ENCODE measurements at places on chromosomes 4 and X.
A peak's percentile ranks its signal among the peaks of the same experiment; 100 is the strongest.

DNA sequence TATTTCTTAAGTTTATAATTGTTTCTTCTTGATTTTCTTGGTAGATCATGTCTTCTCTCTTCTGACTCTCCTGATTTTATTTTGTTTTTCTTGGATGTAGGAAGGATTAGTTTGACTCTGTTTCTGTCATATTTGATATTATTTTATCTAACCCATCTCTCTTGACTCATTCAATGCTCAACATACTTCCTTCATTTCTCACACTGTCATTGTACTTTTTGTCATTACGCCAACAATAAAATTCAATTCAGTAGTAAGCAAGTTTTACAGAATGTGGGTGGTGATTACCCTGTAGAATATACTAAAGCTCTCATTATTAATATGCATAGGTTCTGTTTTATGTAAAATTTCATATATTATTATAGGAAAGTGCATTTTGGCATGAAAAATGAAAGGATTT is 1303.0 kb upstream of the AGA start:
- DNase-seq = no peak

GRCh38 chrX:10759141-10759799 is 138.9 kb upstream of the MID1 start:
- no peak for DNase-seq

DNA sequence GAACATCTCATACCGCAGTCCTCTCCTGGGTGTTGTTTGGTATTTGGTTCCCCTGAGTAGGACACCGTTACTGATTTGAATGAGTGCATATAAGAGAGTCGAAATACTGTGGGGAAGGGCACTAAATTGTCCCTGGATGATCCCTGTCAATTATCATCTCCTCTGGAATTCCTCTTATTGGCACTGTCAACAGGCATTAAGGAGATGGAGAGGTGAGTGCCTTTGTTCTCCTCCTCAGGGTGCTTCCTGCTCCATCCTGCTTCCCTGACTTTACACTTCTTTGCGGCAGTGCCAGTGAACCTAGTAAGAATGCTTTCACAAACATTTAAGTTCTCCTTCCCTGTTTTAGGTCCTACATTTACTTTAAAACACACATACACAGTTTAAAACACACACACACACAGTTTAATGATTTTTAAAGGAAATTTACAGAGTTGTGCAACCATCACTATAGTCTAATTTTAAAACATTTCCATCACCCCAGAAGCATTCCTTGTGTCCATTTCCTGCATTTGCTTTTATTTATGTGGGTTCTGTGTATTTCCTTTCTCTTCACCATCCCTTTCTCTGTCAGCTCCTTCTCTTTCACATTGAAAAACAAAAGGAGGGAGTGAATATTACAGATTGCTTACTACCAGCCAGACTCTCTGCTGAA is 20.9 kb upstream of the ZRSR2 start:
- DNase-seq = no peak

DNA sequence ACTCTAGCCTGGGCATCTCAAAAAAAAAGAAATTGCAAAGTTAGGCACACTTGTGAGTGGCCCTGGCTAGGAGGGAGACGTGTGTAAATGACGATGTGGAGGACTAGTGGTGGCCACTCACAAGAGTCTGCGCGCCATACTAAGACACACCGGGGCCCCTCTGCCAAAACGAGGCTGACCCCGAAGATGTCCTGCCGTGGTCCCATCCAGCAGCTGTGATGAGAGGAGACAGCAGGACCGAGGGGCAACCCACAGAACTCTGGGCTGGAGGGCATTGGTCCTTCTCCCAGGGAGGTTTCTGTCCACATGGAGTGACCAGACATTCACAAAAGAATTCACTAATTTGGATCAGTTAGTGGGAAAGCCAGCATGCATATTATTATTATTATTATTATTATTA is 47.4 kb downstream of the NOP14 start:
- no peak for DNase-seq

GRCh38 chr4:175540151-175540550 is 271.9 kb downstream of the GPM6A start:
- no peak for DNase-seq

DNA sequence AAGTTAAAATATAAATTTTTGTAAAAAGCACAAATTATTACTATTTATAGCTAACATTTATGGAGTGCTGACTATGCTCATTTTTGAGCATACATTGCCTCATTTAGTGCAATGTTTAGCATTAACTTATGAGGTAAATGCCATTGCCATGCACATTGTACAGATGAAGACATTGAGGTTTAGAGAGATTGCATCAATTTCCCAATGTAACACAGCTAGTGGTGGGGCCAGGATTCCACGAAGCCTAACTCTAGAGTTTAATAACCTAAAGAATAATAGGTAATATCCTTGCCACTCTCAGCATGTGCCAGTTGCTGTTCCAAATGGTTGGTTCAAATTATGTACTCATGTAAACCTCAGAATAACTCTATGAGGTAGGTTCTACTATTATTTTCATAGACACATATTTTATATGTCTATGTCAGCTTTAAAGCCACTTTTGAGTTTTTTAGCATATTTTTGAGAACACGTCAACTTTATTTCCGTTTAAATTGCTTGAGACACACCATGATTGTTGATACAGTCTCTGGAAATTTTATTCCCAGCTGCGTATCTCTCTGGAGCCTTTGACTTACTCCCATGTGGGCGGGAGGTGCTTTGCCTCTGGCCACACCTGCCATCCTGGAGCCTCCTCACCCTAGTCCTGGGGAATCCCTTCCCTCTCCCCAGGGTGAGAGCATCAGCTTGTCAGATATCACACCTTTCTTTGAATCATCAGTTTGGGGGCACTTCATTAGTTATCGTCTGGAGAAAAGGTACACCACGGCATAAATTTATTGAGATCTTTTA is 10.8 kb upstream of the ADH1A start:
- no peak for DNase-seq

DNA sequence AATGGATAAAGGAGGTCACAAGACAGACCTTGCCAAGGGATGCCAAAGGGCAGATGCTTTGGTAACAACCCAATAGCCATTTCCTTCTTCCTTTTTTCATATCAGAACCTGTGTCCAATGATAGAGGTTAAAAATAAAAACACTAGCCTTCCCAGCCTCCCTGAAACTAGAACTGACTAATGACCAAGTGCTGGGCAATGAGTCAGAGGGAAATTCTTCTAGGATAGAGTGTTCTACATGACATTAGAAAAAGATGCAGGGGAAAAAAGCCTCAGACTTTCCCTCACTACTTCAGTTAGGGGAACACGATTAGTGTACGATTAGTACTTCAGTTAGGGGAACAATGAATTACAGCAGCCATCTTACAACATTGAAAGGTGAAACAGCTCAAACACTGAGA is 29.3 kb upstream of the FAM47C start:
- DNase-seq = no peak

DNA sequence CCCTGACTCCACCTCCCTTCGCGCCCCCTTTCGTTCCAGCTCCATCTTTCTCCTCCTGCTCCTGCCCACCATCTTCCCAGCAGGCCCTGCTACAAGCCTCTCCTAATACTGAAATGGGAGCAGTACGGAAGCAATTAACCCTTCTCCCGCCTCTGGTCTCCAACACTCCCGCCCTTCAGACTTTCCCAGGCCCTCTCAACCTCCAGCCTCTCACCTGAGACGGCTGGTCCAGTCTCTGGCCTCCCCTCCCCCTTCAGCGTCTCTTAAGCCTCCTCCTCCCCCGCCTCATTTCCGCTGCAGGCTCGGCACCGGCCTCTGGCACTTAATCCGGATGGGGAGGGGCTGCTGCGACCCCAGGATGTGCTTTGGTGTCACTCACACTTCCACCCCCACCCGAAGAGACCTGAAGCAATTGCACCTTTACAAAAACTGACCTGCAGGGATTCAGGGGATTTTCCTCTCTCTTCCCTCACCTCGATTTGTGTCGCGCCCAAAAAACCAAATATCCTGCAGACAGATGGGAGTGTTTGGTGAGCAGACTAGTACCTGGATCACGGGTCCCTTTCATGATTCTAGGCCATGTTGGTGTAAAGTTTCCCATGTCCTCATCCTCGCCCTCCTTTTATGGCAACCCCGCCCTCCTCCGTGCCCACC is 657 bp downstream of the TCEAL8 start:
- peak; percentile 58 for DNase-seq

DNA sequence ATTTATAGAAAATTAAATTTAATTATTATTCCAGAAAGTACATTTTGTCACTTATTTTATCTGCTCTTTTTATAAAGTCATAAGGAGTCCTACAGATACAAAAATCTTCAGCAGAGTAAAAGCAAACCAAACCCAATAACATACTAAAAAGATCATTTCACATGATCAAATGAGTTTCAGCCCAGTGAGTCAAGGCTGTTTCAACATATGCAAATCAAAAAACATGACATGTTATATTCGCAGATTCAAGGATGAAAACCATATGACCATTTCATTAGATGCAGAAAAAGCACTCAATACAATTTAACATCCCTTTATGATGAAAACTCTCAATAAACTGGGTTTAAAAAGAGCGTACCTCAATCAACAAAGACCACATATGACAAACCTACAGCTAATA is 214.3 kb downstream of the FAT4 start:
- DNase-seq = no peak

DNA sequence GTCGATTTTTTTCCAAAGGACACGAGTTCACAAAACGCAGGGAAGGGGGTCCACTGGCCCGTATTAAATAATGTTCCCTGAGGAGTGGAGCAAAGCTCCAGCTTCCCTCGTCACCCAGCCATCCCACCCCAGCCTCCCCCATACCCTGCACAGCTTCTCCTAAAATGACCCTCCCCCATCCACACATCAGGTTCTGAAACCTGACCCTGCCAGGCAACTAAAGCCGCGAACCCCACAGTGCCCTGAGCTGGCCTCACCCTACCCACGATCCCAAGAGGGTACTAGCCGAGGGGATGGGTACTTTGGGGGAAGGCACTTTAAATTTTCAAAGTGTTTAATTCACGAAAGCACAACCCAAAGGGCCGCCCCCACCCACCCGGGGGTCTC is 634 bp downstream of the APOO start:
- no peak for DNase-seq

GRCh38 chr4:8345946-8346814 is 76.6 kb downstream of the HTRA3 start:
- no peak for DNase-seq

DNA sequence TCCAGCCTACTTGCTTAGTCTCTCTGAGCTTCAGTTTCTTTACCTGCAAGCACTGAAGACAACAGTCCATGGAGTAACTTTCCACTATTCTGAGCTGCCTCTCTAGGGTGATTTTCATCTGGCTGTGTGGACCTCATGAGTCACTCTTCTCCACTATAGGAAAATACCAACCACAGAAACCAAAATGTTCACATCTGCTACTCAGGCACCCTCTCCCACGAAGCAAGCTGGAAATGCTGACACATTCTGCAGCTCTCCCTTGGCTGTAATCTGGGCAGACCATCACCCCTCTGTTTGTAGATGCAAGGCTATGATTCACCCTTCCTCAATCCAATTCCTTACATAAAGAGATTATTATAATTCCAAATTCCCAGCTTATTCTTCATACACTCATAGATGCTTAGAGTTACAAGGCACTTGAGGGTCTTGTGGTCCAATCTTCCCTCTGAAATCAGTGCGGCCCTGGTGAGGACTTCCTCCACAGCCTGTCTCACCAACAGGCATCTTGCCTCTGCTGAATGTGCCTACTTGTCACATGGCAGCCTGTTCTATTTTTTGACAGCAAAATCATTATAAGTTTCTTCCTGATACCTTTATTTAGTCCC is 97.0 kb upstream of the LNX1 start:
- peak; percentile 53 for DNase-seq

GRCh38 chrX:48531358-48531959 is 8.1 kb upstream of the TBC1D25 start:
- peak; percentile 43 for DNase-seq

- no peak for DNase-seq
These were observed 66.1 kb downstream of the PTTG2 start for GRCh38 chr4:38026158-38026740.

DNA sequence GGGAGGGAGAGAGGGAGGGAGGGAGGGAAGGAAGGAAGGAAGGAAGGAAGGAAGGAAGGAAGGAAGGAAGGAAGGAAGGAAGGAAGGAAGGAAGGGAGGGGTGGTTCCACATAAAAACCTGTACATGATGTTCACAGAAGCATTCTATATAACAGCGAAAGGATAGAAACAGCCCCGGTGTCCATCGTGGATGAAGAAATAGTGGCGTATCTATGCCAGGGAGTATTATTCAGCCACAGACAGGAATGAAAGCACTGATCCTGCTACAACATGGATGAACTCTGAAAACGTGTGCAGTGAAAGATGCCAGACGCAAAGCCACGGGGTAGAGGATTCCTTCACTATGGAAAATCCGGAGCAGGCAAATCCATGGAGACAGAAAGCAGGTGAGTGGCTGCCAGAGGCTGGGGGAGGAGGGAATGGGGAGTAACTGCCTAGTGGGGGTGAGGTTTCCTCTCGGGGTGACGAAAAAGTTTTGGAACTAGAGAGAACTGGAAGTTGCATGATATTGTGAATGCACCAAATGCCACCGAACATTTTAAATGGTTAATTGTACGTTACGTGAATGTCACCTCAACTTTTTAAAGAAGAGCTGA is 92.2 kb downstream of the ABLIM2 start:
- no peak for DNase-seq

- no peak for DNase-seq
These were observed 31.4 kb downstream of the VSIG4 start for GRCh38 chrX:66008328-66008970.

GRCh38 chr4:55634417-55635128 is 1.5 kb downstream of the NMU start:
- no peak for DNase-seq

DNA sequence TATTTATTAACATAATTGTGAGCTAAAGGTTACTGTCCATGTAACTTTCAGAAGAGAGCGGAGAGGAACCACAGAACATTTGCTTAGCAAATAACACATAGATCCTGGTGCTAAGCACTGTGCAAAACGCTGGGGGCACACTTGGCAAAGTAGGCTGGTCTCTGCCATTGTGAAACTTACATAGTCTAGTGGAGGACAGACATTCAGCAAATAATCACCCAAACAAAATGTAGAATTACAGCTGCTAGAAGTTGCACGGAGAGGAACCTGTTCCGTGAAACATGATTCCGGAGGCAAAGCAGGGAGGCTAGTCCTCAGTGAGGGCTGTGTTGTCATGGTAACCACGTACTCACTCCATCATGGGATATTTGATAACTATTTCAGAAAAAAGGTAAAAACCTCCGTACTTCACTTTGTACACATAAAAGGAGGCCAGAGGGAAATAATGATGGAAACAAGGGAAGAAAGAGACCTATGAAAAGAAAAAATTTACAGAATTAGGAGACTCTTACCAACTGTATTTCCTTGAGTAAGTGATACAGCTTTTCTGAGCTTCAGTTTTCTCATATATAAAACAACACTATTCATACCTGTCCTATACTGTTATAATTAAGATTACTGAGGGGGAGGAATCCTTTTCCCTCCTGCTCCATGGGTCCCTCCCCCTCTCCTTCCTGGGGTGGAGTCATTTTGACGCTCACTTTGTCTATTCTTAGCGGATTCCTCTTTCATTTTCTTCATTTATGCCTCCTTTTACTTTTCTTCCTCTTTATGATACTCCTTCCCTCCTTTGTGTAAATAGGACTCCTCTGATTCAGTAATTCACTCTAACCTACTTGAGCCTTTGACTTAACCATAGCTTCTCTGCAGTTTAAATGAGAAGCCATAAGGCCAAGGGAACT is 825 bp upstream of the RASGEF1B start:
- DNase-seq = peak; percentile 43

- no peak for DNase-seq
These were observed 362.0 kb upstream of the FTHL17 start for GRCh38 chrX:31433856-31434255.

Measured in activated CD4-positive, alpha-beta T cell treated with anti-CD3 and anti-CD28 coated beads, Interleukin-2, amount 50 U/mL, for 16 hours (primary cell).